CD4-positive, alpha-beta T cell (primary cell): ENCODE measurements at places on chromosomes 6 and 20. TPM values are rescaled to one million over a fixed set of nuclear protein-coding genes. Genes with fewer than 3 reads are reported as not detected.

- H3K36me3 ChIP-seq, result no peaks in the 10 kb centered on the region
- DNase-seq, result no peak
- H3K4me1 ChIP-seq, result peaks cover 17% of the 10 kb centered on the region
- no peaks in the 10 kb centered on the region for H3K27me3 ChIP-seq
- peak overlapping the region; percentile 56 for H3K4me3 ChIP-seq
- no peak overlapping the region for H3K27ac ChIP-seq
These were observed 481 bp downstream of the SERPINB6 start for GRCh38 chr6:2970753-2971419.

GRCh38 chr20:38229376-38230252 lies 30.9 kb downstream of the KIAA1755 start:
- DNase-seq, result no peak
- H3K27me3 ChIP-seq, result no peaks in the 10 kb centered on the region
- H3K4me1 ChIP-seq, result no peaks in the 10 kb centered on the region
- no peak overlapping the region for H3K4me3 ChIP-seq

GRCh38 chr20:38113401-38114325 lies 51.4 kb downstream of the TGM2 start:
- H3K27me3 ChIP-seq, result no peaks in the 10 kb centered on the region
- no peak for DNase-seq
- no peak overlapping the region for H3K4me3 ChIP-seq
- H3K36me3 ChIP-seq, result no peaks in the 10 kb centered on the region

GRCh38 chr6:166236596-166236995 lies 68.9 kb upstream of the TBXT start:
- no peak overlapping the region for H3K27ac ChIP-seq
- peaks cover 12% of the 10 kb centered on the region for H3K4me1 ChIP-seq
- H3K36me3 ChIP-seq, result no peaks in the 10 kb centered on the region
- no peak for DNase-seq
- H3K27me3 ChIP-seq, result peaks cover 9% of the 10 kb centered on the region

GRCh38 chr6:148317739-148318138 lies 24.9 kb upstream of the SASH1 start:
- H3K36me3 ChIP-seq, result no peaks in the 10 kb centered on the region
- no peaks in the 10 kb centered on the region for H3K4me1 ChIP-seq
- H3K27me3 ChIP-seq, result no peaks in the 10 kb centered on the region
- DNase-seq, result no peak
- H3K4me3 ChIP-seq, result no peak overlapping the region

GRCh38 chr20:42370075-42370474 lies 751.9 kb upstream of the CHD6 start:
- no peak overlapping the region for H3K27ac ChIP-seq
- H3K36me3 ChIP-seq, result no peaks in the 10 kb centered on the region
- no peak overlapping the region for H3K4me3 ChIP-seq
- DNase-seq, result no peak
- no peaks in the 10 kb centered on the region for H3K4me1 ChIP-seq

DNA sequence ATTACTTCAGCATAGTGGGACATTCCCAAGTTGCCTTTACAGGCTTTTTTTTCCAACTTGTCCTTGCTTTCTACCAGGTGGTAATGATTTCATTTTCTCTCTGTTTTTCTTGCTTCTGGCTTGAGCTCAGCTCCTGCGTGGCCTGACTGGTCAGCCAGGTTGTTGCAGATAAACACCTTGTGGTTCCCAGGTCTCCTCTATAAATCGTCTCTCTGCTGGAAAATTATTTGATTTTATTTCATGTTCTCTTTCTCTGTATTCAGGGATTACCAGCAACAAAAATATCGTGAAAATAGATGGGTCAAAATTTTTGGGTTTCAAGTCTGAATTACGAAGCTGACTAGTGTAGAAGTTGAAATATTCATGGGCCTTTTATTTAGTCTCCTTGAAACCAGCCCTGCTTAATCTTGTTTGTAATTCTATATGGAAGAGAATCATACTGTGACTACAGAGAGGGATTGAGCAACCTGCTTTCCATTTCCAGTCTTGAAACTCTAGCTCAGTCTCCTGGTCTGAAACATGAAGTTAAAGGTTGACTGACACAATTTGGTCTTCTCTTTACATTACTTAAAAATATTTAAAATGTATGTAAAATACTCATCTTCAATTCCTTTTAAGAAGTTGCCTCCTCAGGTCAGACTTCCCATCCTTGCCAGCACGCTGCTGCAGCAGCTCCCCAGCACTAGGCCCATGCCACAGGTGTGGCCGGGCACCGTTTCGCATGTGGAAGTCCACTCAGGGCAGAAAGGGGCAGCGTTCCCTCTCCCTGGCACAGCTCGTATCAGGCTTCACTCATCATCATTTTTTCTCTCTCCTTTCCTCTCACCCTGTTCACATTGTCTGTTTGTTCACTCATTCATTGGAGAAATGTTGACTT lies 7.1 kb downstream of the DUSP22 start:
- no peak overlapping the region for H3K4me3 ChIP-seq
- DNase-seq, result no peak
- no peaks in the 10 kb centered on the region for H3K27me3 ChIP-seq
- no peaks in the 10 kb centered on the region for H3K36me3 ChIP-seq
- no peak overlapping the region for H3K27ac ChIP-seq
- H3K4me1 ChIP-seq, result peaks cover 10% of the 10 kb centered on the region

DNA sequence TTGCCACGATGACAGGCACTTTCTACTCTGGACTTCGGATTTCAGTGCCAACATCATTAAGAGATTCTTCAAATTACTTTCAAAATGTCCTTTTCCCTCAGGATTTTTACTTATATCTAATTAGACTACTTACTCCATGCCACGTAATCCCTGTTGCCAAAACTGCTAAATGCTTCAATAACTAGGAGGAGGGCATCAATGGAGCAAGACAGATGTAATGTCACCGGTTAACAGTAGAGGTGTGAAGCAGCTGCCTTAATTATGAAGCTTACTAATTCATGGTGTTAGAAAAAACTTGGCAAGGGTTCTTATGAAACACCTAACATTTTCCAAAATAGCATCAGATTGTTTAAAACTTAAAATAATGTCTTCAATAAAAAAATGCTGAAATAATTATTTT lies 111.2 kb upstream of the SIM1 start:
- DNase-seq, result no peak
- H3K4me3 ChIP-seq, result no peak overlapping the region
- H3K36me3 ChIP-seq, result no peaks in the 10 kb centered on the region
- no peaks in the 10 kb centered on the region for H3K4me1 ChIP-seq

DNA sequence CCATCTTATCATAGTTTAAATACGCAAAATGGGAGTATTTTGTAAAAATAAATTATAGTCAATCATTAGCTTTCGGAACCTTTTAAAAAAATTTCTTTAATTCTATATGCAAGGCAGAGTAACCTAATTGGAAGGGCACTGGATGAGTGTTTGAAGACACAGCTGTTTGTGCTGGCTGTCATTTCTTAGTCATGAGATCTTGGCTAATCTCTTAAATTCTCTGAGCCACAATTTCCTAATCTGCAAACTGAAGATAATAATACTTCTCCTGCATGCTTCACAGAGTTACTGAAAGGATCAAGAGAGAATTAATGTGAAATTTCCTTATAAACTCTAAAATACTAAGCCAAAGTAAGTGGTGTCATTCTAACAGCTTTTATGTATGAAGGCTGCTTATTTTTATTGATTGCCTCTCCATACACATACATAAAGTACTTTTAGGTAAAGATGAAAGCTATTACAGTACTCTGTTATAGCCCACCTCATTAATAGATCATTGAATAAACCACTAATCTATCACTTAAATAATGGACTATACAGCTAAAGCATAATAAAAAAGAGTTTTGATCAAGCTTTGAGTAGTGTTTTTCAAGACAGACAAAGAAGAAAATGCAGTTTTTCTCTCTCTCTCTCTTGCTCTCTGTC lies 383.7 kb upstream of the IRAK1BP1 start:
- no peak overlapping the region for H3K4me3 ChIP-seq
- H3K27ac ChIP-seq, result no peak overlapping the region
- no peak for DNase-seq
- H3K27me3 ChIP-seq, result no peaks in the 10 kb centered on the region

- H3K4me3 ChIP-seq, result no peak overlapping the region
- H3K4me1 ChIP-seq, result no peaks in the 10 kb centered on the region
- no peaks in the 10 kb centered on the region for H3K36me3 ChIP-seq
- H3K27me3 ChIP-seq, result peaks cover 3% of the 10 kb centered on the region
- DNase-seq, result no peak
These were observed 226.0 kb downstream of the CDH4 start for GRCh38 chr20:61478094-61478493.

- no peaks in the 10 kb centered on the region for H3K36me3 ChIP-seq
These were observed 350.5 kb downstream of the PRL start for GRCh38 chr6:21946298-21946783.

GRCh38 chr6:148818939-148819575 lies 72.2 kb downstream of the UST start:
- no peak for DNase-seq
- H3K27me3 ChIP-seq, result no peaks in the 10 kb centered on the region
- no peak overlapping the region for H3K27ac ChIP-seq
- H3K4me1 ChIP-seq, result no peaks in the 10 kb centered on the region

DNA sequence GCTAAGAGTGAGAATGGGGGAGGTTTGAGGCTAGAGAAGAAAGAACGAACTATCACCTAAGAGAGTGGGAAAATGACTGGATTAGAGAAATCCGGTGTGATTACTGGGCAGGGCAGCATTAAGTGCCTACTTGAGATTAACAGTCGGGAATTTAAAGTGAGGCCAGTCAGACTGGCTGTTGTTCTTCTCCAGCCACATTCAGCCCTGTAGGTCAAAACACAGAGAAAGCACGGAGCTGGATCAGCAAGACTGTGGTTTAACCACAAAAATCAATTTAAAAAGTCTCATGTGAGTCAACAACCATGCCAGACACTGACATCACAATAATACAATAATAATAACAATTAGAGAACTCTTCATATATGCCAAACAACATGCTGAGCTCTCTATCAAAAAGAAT lies 301.9 kb upstream of the SGK1 start:
- no peaks in the 10 kb centered on the region for H3K27me3 ChIP-seq
- no peak overlapping the region for H3K4me3 ChIP-seq
- H3K36me3 ChIP-seq, result no peaks in the 10 kb centered on the region

GRCh38 chr6:116397914-116398313 lies 27.2 kb downstream of the DSE start:
- peaks cover under 1% of the 10 kb centered on the region for H3K4me1 ChIP-seq
- no peak overlapping the region for H3K4me3 ChIP-seq
- H3K36me3 ChIP-seq, result no peaks in the 10 kb centered on the region

GRCh38 chr6:43510827-43511163 lies 649 bp upstream of the LRRC73 start:
- peaks cover 47% of the 10 kb centered on the region for H3K4me1 ChIP-seq
- no peak overlapping the region for H3K27ac ChIP-seq
- peaks cover 44% of the 10 kb centered on the region for H3K36me3 ChIP-seq
- no peak for DNase-seq
- peak overlapping the region; percentile 52 for H3K4me3 ChIP-seq

- no peak overlapping the region for H3K27ac ChIP-seq
- peaks cover 12% of the 10 kb centered on the region for H3K4me1 ChIP-seq
- H3K36me3 ChIP-seq, result no peaks in the 10 kb centered on the region
- no peak for DNase-seq
- no peak overlapping the region for H3K4me3 ChIP-seq
These were observed 15.2 kb upstream of the NOP56 start for GRCh38 chr20:2637246-2637645.

DNA sequence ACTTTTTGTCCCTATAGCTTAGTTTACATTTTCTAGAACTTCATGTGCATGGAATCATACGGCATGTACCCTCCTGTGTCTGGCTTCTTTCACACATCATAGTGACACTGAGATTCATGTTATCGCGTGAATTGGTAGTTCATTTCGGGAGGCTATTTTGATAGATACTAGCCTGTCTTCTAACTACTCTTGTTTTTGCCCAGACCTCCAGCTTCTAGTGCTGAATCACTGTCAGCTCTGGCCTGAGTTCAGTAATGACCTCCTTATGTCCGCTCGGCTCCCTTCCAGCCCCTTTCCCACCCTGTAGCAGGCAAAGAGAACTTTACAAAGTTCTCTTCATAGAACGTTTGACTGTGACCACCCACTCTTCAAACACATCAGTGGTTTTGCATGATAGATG lies 14.1 kb downstream of the MYBL2 start:
- DNase-seq, result no peak

DNA sequence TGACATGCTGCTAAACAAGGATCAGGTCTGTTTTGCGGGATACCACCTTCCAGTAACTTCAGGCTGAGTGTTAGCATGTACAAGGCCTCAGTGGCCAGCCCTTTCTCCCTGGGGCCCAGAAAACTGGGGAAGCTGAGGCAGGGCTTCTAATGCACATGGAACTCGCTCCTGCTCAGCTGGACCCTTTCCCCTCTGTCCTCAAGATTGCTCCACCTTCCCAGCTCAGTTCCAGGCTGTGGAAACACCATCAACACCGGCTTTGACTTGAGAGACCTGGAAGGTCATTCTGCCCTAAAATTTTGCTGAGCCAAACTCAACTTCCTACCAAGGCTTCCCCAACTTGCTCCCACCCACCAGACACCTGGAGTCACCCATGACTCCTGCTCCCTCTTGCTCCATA lies 4.2 kb upstream of the BLCAP start:
- no peaks in the 10 kb centered on the region for H3K27me3 ChIP-seq
- DNase-seq, result no peak
- H3K36me3 ChIP-seq, result no peaks in the 10 kb centered on the region
- no peak overlapping the region for H3K4me3 ChIP-seq
- H3K27ac ChIP-seq, result no peak overlapping the region

GRCh38 chr6:155248008-155249001 lies 15.5 kb upstream of the CLDN20 start:
- no peaks in the 10 kb centered on the region for H3K4me1 ChIP-seq
- H3K36me3 ChIP-seq, result peaks cover 2% of the 10 kb centered on the region
- H3K27me3 ChIP-seq, result no peaks in the 10 kb centered on the region
- DNase-seq, result no peak
- H3K27ac ChIP-seq, result no peak overlapping the region
- no peak overlapping the region for H3K4me3 ChIP-seq

- H3K4me3 ChIP-seq, result no peak overlapping the region
- DNase-seq, result no peak
- no peaks in the 10 kb centered on the region for H3K4me1 ChIP-seq
- H3K36me3 ChIP-seq, result no peaks in the 10 kb centered on the region
- H3K27ac ChIP-seq, result no peak overlapping the region
These were observed 68.8 kb downstream of the TTLL2 start for GRCh38 chr6:167393731-167394130.

EMILIN3 gene
- 0.11 TPM for total RNA-seq

BNIP5 gene
- total RNA-seq, result not detected

ANGPT4 gene
- not detected for total RNA-seq

GPRC6A gene
- not detected for total RNA-seq

TSBP1 gene
- total RNA-seq, result not detected

GMPR gene
- 0.63 TPM for total RNA-seq

SIRPA gene
- total RNA-seq, result 0.64 TPM

RCAN2 gene
- not detected for total RNA-seq

ZNF831 gene
- total RNA-seq, result 24.9 TPM

BTN1A1 gene
- not detected for total RNA-seq

CAP2 gene
- not detected for total RNA-seq

GDAP1L1 gene
- not detected for total RNA-seq

GRM1 gene
- total RNA-seq, result not detected
